ENCODE measurements at places on chromosomes 13 and 19.

DNA sequence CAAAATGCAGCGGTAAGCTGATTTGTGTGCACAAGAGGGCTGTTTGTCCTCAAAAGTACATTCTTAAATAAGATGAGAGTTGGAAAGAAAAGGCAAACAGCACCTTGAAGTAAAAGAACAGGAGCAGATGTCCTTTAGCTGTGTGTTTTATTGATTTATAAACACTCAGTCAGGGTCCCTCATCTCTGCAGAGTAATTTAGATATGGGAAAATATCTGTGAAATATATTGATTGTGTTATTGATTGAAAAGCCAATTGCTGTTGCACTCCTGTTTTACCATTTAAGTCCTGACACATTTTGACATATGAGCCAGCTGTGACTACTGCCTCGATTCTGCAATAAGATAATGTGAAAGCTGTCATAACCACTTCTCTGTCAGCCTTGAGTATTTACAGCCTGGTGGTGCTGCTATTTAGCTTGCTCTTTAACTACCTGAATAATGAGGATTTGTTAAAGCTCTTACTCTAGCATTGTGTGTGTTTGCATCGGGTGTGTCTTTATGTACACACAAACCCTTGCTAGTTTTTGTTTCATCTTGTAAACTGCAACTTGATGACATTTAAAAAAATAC is 550.1 kb downstream of the DACH1 start:
- DNase-seq, result no peak

GRCh38 chr13:24995225-24995804 is 100.6 kb upstream of the PABPC3 start:
- DNase-seq, result peak; percentile 19

DNA sequence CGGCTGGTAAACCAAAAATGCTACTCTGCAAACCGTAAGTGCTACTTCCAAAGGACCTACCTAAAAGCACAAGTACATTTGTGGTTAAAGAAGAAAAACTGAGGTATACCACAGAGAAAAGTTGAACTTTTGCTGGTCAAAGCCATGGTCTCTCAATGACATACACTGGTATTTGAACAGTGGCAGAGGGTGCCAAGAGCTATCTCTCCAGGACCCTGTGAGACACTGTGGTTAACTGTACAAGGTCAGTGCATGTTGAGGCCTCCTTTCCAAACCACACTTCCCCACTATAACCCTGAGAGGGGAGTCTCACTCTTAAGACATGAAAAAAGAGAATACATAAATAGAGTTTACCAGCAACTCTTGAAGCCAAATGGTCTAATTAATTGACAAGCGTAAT is 49.5 kb downstream of the COL4A1 start:
- DNase-seq, result no peak

DNA sequence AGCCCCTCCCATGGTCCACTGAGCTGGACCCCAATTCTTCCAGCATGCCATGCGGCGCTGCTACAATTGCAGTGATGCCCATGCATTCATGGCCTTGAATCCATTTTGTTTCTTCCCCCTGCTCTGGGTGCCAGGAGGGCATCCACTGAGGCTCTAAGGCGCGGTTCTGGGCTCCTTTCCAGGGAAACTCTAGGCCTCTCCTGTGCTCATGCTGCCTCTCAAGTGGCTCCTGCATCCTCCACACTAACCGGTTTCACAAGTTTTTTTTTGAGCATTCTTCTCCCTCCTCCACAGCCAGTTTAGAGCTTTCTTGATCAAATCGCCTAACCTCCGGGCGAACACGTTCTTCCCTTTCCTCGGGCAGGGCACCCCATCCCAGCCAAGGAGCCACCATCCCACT is 69.1 kb upstream of the FLT1 start:
- no peak for DNase-seq

DNA sequence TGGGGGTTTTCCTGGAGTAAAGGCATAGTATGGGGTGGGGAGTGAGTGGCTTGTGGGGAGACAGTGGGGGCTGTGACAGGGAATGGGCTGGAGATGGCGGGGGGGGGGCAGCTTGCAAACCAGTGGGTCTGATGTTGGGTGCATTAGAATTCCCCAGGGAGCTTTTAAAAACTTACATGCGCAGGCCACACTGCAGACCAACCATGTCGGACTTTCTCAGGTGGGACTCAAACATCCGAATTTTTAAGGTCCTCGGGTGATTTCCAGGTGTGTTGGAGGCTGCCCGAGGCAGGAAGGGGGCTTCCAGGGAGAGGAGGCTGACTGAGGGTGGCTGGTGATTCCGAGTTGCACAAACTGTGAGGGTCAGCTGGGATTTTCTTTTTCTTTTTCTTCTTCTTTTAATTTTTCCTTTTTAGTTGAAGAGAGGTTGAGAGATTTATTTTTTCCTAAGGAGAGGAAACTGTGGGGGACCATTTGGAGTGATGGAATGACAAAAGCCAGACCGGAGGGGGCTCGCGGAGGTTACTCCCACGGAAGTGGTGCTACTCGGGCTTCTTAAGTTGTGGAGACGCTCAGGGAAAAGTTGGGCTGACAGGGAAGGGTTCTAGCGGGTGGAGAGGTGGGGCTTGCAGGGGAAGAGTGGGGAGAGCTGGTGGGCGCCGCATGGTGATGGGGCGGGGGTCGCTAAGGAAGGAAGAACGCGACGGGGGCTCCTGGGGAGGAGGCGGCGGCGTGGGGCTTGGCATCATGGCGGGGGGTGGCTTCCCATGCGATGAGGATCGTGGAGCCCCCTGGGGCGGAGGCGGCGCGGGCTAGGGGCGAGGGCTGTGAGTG is 997 bp upstream of the CACNG8 start:
- DNase-seq, result no peak

GRCh38 chr19:14114854-14115253 is 2.7 kb downstream of the PRKACA start:
- no peak for DNase-seq

- no peak for DNase-seq
These were observed 29.2 kb upstream of the FGF9 start for GRCh38 chr13:21641629-21642028.

DNA sequence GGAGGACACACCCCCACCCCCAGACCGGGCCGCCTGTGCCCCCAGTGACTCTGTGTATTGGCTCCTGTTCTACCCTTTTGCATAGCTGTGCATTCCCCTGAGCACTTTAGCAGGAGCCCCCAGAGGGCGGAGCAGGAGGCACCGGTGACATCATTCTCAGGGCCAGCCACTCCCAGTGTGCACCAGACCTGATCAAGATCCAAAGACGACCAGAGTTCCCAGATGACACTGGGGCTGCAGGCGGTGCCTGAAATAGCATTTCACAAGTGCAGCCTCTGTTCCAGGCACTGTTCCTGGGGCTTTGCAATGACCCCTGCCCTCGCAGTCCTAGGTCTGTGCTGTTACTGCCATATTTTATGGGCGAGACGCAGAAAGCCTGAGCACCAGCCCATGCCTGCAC is 14.5 kb upstream of the PTPRS start:
- DNase-seq, result no peak
